Mucosa of descending colon (tissue), 3 donors: ENCODE measurements at places on chromosomes 5 and 9.
A peak's percentile ranks its signal among the peaks of the same experiment; 100 is the strongest.

- no peak for DNase-seq
These were observed 436.7 kb downstream of the CETN3 start for GRCh38 chr5:89972901-89973300.

DNA sequence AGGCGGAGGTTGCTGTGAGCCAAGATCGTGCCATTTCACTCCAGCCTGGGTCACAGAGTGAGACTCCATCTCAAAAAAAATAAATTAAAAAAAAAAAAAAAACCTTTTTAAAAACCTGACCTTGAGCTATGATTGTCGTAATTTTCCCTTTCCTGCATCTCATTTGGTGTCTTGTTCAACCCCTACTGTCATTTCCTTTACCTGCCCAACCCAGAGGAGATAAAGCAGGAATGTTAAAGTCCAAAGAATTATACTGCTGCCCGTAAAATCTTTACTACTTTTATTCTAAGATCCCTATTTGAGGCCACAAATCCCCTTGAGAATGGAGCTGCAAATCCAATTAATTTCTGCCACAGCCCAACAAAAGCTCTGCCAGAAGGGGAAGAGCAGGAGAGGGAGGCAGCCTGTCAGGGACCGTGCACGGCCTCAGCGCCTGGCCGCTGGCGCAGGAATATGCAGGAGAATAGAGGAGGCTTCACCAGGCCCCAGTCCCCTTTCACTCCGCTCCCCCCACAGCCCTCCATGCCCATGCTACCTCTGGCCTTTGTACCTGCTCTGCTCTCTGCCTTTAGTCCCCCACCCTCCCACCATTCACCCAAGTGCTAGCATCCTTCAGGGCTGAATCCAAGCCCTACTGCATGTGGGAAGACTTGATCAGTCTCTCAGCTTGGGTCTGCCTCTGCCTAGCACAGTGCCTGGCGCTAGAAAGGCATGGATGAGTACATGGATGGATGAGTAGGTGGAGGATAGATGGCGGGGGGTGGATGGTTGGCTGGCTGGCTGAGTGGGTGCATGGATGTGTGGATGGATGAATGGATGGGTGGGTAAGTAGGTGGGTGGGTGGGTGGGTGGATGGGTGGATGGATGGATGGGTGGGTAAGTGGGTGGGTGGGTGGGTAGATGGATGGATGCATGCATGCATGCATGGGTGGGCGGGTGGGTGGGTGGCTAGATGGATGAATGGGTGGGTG lies 99.8 kb upstream of the SARDH start:
- DNase-seq, result no peak

GRCh38 chr9:104961238-104961637 lies 33.3 kb upstream of the ABCA1 start:
- peak; percentile 76 for DNase-seq

DNA sequence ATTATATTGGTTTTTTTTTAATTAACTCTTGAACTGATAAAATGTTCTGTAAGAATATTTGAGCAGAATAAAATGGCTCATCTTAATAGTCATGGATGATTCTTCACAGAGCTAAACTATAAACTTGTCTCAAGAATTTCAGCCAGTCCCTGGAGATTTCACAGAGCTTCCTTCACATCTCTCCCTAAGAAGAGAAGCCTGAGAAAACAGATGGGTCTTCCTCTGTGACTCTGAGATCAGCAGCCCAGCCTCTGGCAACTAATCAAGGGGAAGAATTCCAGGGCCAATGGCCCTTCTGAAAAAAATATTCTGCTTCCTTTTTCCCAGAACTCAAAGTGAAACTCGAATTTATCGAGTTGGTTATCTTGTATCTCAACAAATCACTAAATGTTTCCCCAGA lies 122.2 kb upstream of the ITGA1 start:
- DNase-seq, result no peak

DNA sequence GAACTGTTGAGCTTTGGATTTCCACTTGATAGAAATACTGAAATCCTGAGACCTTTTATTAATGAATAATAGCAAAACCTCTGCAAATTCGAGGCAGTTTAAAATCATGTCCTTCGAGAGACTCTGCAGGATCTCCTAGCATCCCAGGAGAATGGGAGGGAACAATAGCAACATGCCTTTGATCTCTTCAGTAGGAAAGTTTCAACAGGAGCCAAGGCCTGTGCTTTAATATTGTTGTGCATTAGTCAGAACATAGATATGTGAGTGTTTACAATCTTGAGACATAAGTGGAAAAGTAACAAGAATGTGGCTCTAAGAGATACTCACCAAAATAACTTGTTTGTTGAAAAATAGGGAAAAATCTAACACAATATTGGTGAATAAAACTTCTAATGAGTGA lies 83.3 kb upstream of the LHFPL2 start:
- no peak for DNase-seq

- no peak for DNase-seq
These were observed 416.4 kb downstream of the EFNA5 start for GRCh38 chr5:107254214-107254901.

DNA sequence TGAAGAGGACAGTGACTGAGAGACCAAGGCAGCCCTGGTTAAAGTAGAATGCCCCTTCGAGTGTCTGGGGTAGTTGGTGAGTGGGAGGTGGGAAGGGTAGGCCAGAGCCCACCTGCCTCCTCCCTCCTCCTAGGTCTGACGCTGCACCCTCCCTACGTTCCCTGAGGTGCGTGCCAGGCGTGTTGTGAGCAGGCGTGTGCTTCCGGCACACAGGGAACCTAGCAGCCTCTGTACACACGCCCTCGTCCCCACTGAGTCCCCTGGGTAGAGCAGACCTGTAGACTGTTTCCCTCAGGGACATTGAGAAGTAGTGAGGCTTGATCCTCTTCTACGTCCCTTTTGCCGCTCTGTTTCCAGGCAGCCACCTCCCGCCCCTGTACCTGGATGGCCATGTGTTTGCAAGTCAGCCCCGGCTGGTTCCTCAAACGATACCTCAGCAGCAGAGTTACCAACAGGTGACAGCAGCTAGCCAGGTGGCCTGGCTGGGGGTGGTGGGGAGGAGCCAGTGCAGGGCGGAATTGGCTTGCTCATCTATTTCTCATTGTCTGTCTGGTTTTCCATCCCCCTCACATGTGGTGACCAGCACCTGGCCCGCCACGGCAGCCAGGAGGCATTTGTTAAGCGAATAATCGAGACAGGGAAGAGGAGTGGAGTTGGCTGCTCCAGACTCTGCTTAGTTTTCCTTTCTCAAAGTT lies 16.8 kb upstream of the POMT1 start:
- DNase-seq, result no peak

GRCh38 chr9:77752554-77752953 lies 104.4 kb upstream of the GNA14 start:
- no peak for DNase-seq

DNA sequence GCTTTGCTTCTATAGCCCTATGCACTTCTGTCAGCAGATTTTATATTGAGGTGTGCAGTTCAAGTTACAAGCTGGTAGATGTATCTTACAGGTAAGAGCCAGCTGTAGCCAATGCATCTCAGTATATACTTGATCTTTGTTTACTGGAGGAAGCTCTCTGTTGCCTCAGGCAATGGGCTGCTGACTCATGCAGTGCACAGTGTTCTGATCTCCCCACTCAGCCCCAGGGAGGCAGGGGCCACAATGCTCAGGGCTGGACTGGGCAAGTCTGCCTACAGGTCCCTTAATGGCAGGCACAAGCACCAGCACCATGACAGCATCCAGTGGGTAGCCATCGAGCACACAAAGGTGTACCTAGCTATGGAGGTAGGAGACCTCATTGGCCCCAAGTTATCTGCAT lies 178.8 kb upstream of the CDH10 start:
- DNase-seq, result no peak
